T-cell (primary cell): ENCODE measurements at places on chromosomes 16 and 17.

DNA sequence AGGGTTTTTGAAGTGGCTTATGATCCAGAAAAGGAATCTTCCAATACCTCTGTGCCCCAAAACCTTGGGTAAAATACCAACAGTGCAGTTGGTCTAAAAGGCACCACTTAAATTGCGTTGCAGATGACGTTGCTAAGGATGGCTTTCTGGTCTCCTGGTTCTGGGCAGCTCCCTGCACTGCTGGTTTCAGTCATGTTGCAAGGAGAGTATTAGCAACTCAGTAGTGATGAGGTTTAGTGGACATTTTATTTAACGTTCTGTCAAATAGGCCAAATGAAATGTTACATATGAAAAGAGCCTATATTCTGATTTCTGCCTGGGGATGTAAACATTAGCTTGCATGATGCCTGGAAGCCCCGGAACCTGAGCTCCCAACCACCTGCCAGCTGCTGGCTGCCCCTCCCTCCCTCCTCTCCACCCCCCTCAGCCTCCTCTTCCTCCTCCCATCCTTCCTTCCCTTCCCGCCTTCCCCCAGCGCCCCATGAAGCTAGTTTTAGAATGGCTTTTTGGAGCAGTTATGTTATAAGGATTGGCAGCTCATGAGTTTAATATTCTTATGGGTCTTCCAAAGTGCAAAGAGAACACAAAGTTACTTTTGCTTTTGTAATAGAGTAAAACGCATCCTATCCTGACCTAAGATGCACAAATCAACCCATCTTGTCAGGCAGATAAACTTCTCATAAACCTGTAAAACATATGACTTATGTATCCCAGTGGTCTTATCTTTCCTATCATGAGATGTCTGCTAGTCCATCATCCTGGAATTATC is 20.7 kb downstream of the CD7 start:
- no peak for DNase-seq

GRCh38 chr17:9028988-9029570 is 7.8 kb downstream of the NTN1 start:
- no peak for DNase-seq

- no peak for DNase-seq
Measured at GRCh38 chr16:4388271-4389021, 16.8 kb downstream of the VASN start.

GRCh38 chr16:88536971-88537751 is 33.0 kb upstream of the ZC3H18 start:
- no peak for DNase-seq

GRCh38 chr17:9330611-9331271 is 244.9 kb downstream of the STX8 start:
- no peak for DNase-seq
